ENCODE measurements at places on chromosomes 6 and 20. TPM values are rescaled to one million over a fixed set of nuclear protein-coding genes. Genes with fewer than 3 reads are reported as not detected.

- no peak for DNase-seq
Measured at GRCh38 chr20:32968478-32969241, 35.6 kb downstream of the SUN5 start.

The PROKR2 gene
- not detected for total RNA-seq

GRCh38 chr6:24662236-24662635 is 4.5 kb downstream of the TDP2 start:
- no peak for DNase-seq

The PI3 gene
- not detected for total RNA-seq

The SLC17A3 gene
- total RNA-seq = not detected

DNA sequence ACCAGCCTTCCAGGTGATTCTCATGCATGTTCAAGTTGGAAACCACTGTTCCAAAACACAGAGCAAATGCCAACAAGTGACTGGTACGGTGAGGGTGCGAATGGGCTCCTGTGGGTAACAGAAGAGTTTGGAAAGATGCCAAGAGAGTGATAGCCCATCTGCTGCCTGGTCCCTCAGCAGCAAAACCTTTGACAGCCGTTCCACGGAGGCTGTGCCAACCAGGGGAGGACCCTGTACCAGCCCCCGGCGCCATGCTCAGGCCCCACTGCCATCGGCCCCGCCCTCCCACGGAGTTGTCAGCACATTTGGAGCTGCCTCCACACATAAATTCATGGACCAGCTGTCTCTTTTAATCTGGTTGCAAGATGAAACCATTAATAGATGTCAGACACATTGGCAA is 4.4 kb upstream of the PTPRT start:
- no peak for DNase-seq
